DMS79 (cell line): ENCODE measurements at places on chromosomes 12 and 14.

DNA sequence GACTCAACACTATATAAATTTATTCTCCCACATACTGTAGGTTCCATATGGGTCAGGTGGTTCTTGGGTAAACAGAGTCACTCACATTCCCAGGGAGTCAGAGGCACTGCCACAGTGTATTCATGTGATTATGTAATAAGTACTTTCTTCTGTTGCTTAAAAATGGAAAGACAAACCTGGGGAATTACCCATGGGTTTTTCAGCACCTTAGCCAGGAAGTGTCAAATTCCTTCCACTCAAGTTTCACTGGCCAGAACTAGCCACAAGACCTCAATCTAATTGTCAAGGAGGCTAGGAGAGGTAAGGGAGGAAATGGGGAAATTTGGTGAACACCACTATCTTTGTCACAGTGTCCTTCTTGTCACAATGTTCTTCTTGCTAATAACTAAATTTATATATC is 333.2 kb upstream of the MDGA2 start:
- no peak for DNase-seq

DNA sequence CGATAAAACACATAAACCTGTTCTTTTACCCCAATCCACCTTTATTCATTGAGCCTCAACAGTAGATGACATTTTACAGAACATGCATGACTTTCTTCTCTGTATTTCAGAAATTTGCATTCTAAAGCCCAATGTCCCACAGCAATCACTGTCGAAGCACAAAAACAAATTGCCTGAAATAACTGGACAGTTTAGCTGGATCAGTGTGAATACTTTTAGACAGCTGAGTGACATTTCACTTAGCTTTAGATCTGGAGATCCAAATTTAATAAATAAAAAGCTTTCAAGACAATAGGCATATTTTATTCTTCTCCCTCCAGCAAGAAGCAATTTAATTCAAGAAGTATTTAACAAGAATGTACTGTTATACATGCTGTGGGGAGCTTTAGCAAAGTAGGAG is 109.1 kb upstream of the FSCB start:
- DNase-seq: no peak

GRCh38 chr14:18660585-18660922 is 59.6 kb downstream of the OR11H12 start:
- no peak for DNase-seq

- no peak for DNase-seq
Measured at GRCh38 chr14:43789458-43789857, 717.6 kb downstream of the FSCB start.

GRCh38 chr14:55188686-55189295 is 2.6 kb downstream of the DLGAP5 start:
- DNase-seq: no peak

DNA sequence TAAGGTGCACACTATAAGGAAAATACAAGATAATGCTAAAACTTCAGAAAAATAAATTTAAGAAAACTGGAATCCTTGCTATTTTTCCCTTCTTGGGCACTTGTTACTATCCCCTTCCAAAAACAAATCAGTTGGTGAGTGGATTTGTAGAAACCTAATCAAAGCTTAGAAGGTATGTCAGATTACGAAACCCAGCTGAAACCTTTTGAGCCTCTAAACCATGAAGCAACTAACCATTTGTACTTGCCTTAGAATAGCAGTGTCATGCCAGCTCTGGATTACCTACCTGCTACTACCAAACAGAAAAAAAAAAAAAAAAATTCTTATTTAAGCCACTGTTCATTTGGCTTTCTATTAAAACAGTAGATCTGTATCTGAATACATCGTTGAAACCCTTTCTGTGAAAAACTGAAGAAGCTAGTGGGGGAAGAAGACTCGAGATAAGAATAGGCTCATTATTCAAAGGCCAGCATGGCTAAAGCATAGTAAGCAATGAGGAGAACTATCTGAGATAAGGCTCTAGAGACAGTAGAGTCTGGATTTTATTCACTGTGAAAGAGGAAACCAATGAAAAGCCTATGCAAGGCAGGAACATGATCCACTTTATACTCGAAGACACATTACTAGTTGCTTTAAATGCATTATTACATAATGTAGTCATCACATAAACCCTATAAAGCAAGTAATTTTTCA is 30.2 kb downstream of the OSBPL8 start:
- no peak for DNase-seq

DNA sequence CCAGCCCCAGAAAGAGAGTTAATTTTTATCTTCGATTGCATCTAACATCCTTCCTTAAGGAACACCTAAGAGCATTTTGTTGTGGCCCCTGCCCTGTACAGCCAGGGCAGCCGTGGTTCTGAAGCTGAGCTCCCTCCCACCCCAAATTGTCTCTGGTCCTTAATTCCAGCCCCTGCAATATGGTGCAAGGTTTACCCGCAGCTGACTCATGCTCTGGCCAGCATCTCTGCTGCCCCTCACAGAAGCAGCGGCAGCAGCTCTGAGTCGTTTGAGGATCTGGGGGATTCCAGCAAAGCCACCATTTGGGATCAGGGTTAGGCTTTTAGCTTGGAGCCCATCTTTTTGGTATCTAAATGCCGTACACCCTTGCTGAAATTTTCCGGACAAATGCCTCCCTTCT is 3.3 kb downstream of the DLK1 start:
- no peak for DNase-seq

DNA sequence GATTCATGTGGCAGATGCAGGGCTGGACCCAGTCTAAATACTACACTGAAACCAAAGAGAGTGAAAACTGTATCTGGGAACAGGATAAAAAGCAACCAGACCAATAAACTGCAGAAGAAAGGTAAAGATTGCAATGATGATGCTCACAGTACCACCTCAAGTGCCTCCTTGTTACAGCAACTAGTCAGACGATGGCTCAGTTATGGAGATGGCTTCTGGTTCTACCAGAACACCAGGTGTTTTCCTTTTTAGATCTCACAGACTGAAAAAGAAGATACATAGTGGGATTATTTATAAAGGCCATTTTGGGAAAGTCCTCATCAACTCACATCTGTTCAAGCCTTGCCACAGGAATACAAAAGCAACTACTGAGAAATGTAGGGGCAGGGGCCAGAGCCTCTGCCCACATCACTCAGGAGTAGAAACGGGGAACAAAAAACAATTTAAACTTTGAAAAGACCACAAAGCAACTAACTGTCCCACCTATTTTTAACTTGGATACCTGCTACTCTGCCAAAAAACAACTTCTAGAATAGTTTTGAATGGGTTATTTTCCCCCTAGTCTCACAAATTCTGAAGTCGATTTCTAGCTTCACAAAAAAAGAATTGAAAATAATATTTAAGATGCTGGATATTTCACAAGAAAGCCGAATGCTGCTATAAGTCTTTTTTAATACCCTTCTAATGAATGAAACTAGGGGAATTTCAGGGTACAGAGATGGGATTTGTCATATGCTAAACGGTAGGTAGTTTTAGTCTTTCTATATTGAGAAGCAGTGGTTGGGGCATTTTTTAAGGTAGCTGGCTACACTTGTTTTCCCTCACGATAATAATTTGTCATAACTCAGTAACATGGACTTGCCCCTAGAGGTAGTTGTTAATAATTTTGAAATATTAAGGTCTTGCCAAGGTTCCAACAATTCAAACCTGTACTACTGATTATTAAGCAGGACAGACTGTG is 197.2 kb upstream of the TMPO start:
- peak; percentile 23 for DNase-seq

DNA sequence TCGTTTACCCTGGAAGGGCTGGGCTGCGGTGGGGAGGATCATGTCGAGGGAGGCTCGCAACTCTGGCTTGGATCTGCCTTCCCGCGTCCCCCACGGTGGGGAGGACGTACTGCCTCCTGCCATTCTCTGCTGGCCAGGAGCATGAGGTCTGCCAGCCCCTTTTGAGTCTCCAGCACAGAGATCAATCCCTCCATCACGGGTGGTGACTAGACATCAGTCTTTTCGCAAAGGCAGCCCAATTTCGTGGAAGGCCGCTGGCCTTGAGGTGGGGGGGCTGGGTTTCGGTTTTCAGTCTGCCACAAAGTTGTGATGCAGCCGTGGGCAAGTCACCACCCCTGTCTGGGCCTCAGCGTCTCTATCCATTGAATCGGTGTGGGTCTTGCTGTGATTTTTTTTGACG is 62.2 kb downstream of the PRMT8 start:
- DNase-seq: no peak

GRCh38 chr12:94010307-94010706 is 138.1 kb upstream of the PLXNC1 start:
- no peak for DNase-seq

GRCh38 chr12:46503637-46504175 is 131.1 kb upstream of the SLC38A2 start:
- DNase-seq: no peak

GRCh38 chr12:109147954-109148353 is 31.6 kb downstream of the ACACB start:
- no peak for DNase-seq

GRCh38 chr14:78836777-78837176 is 666.6 kb downstream of the NRXN3 start:
- peak; percentile 78 for DNase-seq

DNA sequence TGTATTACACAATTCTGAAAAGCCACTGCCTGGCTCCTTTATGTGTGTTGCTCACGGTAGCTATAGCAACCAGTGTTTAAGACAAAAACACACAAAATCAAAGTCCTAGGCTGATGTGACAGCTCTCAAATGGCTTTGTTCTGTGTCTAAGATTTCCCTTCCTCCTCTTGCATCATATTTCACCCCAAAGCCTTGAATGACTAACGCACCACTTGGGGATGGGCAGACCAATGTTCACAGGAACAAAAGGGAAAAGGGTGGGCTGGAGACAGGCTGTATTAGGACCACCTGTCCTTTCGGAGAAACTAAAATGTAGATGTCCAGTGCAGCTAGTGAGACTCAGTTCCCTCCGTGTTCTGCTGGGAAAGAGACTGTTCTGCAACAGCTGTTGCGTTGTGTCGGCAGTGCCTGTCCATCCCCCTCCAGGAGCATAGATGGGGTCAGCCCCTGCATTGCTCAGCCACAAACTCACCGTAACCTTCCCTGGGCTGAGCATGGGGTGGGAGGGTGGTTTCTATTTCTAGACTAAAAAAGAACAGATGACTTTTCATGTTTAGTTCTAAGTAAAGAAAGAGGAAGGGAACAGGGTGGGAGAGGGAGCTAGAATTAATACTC is 26.8 kb upstream of the DAAM1 start:
- DNase-seq: no peak

- DNase-seq: no peak
Measured at GRCh38 chr12:14260011-14260993, 105.2 kb upstream of the ATF7IP start.

GRCh38 chr12:131830335-131830913 is 2.2 kb downstream of the MMP17 start:
- DNase-seq: peak; percentile 68

DNA sequence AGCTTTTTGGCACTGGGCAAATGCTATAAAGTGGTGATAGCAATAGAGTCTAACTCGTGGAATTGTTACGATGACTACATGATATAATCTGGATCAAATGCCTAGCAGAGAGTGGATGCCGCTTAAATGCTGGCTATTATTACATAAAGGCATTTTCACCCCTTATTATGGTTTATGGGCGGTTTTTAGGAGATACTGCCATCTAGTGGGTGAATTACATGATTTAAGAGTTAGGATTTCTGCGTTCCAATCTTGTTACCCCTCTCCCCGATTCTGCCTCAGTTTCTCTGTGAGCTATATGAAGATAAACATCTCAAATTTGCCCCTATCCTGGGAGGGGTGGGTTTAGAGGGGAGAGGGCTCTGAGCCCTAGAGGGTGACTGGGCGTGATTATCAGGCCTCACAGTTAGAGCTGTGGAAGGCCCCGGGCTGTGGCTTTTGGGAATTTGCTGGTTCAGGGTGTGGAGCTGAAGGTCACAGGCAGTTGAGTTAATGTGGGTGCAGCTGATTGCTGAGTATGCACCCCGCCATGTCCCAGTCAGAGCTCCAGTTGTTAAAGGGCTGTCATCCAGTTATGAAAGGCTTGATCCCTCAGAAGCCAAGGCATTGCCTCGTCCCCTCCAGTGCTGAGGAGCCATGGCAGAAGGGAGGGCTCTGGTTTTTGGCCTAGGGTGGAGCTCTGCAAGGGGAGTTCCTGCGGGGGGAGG is 14.4 kb downstream of the CLSTN3 start:
- DNase-seq: no peak

- no peak for DNase-seq
Measured at GRCh38 chr12:55760663-55761062, 17.7 kb downstream of the GDF11 start.

DNA sequence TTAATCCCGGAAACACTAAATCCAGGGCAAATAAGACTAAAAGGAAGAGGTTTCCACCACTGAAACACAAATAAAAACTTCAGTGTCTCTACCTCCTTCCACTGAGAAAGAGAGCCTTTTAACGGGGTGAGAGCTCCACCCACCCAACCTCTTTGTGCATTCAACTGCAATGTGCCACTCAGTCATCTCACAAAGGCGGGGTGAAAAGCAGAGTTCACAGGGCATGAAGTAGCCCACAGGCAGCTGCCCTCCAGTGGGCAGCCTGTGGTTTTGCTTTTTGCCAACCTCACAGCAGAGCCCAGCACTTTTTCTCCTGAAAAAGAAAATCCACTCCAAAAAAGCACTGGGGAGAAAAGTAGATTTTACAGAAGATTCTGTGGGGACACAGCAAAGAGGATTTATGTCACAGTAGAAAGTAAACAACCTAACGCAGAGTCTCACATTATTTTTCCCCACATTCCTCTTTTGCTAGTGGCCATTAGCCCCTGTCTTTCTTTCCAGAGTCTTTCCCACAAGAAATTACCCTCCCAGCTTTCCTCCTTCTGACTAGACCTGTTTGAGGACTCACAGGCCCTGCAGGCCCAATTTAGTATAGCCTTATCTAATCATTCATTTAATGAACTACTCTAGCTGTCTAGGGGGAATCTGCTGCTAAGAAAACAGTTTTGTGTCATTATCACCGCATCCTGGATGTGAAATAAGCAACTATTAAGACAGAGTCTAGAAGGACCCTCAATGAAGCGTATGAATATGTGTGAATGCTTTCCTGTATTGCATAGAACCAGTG is 753.8 kb upstream of the FOXG1 start:
- DNase-seq: no peak

DNA sequence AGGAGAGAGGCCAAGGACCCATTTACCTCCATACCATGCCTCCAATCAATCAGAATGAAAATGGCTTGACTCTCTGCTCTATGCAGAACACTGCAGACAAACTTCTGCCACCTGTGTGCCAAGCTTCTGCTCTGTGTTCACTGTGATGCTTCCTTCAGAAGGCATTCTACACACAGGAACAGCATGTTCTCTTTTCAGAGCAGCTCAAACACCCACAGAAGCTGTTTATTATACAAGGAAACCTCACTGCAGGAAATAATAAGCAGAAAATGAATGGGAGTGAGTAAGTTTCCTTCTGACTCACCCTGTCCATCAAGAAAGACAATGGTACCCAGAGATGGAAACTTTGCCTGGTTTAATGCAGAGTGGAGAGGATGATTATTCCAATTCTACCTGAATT is 2.4 kb upstream of the ESR2 start:
- no peak for DNase-seq

DNA sequence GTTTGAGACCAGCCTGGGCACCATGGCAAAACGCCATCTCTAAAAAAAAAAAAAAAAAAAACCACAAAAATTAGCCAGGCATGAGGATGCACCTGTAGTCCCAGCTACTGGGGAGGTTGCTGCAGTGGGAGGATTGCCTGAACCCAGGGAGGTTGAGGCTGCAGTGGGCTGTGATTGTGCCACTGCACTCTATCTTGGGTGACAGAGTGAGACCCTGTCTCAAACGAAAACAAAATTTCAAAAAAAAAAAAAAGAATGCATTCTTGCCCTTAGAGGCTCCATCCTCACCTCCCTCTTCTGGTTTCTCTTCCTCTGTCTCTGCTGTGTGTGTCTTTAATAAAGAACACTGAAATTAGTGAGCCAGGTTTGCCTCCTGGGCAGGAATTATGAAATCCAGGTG is 107.8 kb downstream of the VCPKMT start:
- no peak for DNase-seq

GRCh38 chr12:127125607-127126259 is 1141.2 kb upstream of the TMEM132C start:
- DNase-seq: no peak
